Placental epithelial cell (primary cell): ENCODE measurements at places on chromosomes 5 and 9. TPM values are rescaled to one million over a fixed set of nuclear protein-coding genes. Genes with fewer than 3 reads are reported as not detected.

The SLC6A18 gene
- not detected in 2 replicates for total RNA-seq

The CCDC192 gene
- total RNA-seq, result 0.39 TPM in 1 of 2 replicates, not detected in the other

The TGFBI gene
- total RNA-seq, result 6,762 and 7,523 TPM in 2 replicates

The ADGRD2 gene
- not detected in 2 replicates for total RNA-seq

The CCL27 gene
- total RNA-seq, result not detected in 2 replicates

The LECT2 gene
- total RNA-seq, result not detected in 2 replicates

The LCN2 gene
- total RNA-seq, result 0.39 and 0.54 TPM in 2 replicates

The CATSPER3 gene
- 0.54 TPM in 1 of 2 replicates, not detected in the other for total RNA-seq

The MYO10 gene
- 20.4 and 36.8 TPM in 2 replicates for total RNA-seq

The NR5A1 gene
- not detected in 2 replicates for total RNA-seq

The TICAM2 gene
- 2.4 and 3.3 TPM in 2 replicates for total RNA-seq

The FGF1 gene
- total RNA-seq, result 0.54 TPM in 1 of 2 replicates, not detected in the other

The SHLD3 gene
- 2.0 and 6.8 TPM in 2 replicates for total RNA-seq

The NTNG2 gene
- total RNA-seq, result under 0.01 and 0.39 TPM in 2 replicates

The GSN gene
- total RNA-seq, result 682 and 744 TPM in 2 replicates
